NCI-H2029 (cell line): ENCODE measurements at places on chromosomes 12 and 14.

GRCh38 chr12:8678661-8679111 lies 16.1 kb upstream of the MFAP5 start:
- no peak for DNase-seq

- peak; percentile 84 for DNase-seq
Measured at GRCh38 chr12:93156086-93156716, 221.5 kb upstream of the NUDT4 start.

- DNase-seq: no peak
Measured at GRCh38 chr14:72503696-72504368, 390.1 kb downstream of the DPF3 start.

GRCh38 chr12:49776413-49776812 lies 35.1 kb downstream of the TMBIM6 start:
- DNase-seq: peak; percentile 28

- no peak for DNase-seq
Measured at GRCh38 chr14:99733211-99733539, 49.1 kb downstream of the CYP46A1 start.

DNA sequence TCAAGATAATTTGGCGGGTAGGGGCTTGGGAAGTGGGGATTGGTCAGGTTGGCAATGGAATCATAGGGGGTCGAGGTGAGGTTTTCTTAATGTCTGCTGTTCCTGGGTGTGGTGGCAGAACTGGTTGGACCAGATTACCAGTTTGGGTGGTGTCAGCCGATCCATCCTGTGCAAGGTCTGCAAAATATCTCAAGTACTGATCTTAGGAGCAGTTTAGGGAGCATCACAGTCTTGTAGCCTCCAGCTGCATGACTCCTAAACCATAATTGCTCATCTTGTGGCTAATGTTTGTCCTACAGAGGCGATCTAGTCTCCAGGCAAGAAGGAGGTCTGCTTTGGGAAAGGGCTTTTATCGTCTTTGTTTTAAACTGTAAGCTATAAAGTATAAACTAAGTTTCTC lies 868.4 kb downstream of the DIO2 start:
- no peak for DNase-seq

DNA sequence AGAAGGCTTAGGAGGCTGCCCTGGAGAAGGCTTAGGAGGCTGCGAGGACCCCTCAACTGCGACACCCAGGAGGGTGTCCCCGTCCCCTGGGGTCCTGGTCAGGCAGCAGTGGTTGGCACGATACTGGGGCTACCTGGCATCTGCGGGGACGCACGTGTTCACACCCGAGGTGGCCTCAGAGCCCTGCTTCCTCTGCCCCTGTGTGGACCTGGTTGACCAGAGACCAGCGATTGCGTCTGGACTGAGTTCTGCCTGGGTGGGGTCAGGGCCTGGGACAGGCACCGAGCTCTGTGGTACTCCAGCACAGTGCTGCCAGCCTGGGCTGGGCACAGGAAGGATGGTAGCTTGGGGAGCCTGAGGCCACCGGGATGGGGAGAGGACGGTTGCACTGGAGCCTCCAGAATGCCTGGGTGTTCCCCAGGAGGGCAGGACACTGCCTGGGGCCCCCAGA lies 735 bp downstream of the ASPG start:
- no peak for DNase-seq

DNA sequence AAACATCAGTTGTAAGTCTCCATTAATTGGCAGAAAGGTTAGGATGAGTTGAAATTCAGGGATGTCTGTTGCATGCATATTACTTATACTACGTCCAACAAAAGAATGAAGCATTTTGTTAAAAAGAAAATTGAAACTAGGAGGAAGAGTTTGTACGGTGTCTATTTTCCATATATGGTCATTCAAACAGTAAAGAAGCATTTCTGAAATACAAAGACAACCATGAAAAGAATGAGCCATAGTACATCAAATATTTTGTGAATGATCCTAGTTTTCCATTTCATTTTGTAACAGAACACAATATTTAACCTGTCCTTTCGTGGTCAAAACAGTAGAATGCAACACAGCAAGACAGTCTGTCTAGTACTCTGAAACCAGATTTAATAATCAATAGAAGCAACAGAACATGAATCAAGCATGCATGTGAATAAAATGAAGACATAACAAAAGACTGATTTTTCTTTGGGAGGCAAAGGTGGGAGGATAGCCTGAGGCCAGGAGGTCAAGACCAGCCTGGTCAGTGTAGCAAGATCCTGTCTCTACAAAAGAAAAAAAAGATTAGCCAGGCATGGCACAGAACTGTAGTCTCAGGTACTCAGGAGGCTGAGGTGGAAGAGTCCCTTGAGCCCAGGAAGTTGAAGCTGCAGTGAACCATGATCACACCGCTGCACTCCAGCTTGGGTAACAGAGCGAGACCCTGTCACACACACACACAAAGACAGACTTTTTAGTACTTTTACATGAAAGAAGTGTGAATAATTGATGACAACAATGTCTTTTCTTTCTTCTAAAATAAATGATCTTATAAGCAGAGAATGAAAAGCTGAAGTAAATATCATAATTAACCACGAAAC lies 156.0 kb downstream of the LRIG3 start:
- DNase-seq: no peak

- DNase-seq: no peak
Measured at GRCh38 chr14:63952053-63952932, 99.5 kb downstream of the SYNE2 start.

DNA sequence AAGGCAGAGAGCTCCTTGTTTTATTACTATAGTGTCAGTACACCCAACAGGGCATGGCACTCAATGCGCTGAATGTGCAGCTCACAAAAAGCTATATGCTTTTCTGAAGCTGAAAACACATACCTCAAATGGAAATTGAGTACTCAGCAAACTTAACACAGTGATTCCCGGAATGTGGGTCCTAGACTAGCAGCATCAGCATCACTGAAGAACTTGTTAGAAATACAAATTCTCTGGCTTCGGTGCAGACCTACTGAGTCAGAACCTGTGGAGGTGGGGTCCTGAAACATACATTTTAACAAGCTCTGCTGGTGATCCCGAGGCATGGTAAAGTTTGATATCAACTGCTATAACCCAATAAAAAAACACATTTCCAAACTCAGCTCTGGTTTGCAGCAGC lies 14.9 kb downstream of the RERG start:
- no peak for DNase-seq

DNA sequence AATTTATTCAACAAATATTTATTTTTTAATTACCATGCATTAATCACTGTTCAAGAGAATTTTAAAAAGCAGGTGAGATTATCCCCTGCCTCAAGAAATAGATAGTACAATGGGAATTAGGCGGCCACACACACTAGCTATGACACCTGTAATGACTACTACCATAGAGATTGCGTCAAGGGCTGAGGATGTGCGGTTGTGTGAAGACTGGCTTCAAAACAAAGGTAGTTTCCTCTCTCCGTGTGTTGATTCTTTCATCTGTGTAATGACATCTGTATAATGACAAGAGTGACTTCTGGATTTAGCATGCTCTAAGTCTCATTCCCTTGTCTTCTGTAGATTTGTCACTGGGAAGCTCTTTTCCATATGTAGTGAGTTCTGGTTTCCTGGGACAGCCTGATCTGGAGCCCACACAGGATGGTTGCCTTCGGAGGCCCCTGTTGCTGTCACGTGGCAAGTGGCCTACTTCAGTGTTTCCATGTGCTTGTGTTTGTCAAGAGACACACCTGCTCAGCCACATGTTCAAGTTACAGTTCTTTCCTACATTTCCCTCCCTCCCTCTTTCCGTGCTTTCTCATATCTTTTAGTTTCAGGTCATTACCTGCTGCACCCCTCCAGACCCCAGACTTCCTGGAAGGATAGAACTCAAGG lies 64.3 kb downstream of the GALNT8 start:
- DNase-seq: no peak

GRCh38 chr14:25944020-25944419 lies 653.8 kb downstream of the NOVA1 start:
- DNase-seq: no peak
